T-helper 2 cell treated with Interferon-gamma antibody and Interleukin-4, amounts not matched to agents 5 μg/mL and 100 μg/mL, for 36 hours (primary cell): ENCODE measurements at places on chromosomes 7 and 10.

- no peaks in the 10 kb centered on the region for H3K36me3 ChIP-seq
- no peaks in the 10 kb centered on the region for H3K27me3 ChIP-seq
- DNase-seq: no peak
- no peak overlapping the region for H3K4me3 ChIP-seq
Measured at GRCh38 chr7:301291-302053, 11.5 kb downstream of the FOXL3 start.

DNA sequence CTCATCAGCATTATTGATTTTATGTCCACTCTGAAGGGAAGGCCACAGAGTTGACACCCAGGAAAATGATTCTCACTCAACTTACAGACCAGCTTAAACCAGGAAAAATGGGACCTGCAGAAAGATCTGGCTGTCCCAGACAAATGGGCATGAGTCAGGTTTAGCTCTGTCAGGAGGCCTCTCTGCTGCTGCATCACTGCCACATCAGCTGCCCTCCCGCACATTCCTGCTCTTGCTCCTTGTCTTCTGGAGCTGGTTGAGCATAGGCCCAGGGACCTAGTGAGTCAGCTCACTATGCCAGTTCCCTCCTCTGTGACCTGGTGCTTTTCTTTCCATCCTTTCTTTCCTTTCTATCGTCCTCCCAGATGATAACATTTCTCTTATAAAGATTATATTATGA is 18.8 kb upstream of the SMNDC1 start:
- H3K27me3 ChIP-seq: no peaks in the 10 kb centered on the region
- peaks cover 14% of the 10 kb centered on the region for H3K4me1 ChIP-seq
- no peak for DNase-seq
- no peak overlapping the region for H3K4me3 ChIP-seq
- H3K36me3 ChIP-seq: no peaks in the 10 kb centered on the region

DNA sequence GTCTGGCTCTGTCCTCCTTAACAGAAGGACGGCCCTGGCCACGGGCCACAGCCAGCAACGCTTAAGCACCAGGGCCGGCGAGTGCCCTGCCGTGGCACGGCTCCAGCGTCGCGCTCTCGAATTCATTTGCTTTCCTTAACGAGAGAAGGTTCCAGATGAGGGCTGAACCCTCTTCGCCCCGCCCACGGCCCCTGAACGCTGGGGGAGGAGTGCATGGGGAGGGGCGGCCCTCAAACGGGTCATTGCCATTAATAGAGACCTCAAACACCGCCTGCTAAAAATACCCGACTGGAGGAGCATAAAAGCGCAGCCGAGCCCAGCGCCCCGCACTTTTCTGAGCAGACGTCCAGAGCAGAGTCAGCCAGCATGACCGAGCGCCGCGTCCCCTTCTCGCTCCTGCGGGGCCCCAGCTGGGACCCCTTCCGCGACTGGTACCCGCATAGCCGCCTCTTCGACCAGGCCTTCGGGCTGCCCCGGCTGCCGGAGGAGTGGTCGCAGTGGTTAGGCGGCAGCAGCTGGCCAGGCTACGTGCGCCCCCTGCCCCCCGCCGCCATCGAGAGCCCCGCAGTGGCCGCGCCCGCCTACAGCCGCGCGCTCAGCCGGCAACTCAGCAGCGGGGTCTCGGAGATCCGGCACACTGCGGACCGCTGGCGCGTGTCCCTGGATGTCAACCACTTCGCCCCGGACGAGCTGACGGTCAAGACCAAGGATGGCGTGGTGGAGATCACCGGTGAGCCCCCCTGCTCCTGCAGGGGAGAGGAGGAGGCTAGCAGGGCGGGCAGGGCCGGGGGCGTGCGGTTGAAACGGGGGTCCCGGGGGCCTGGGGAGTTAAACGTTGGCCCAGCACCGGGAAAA is at the start of gene HSPB1:
Gene HSPB1, plus strand, starts transcription at position 327 of the 855 bp plus-strand sequence. Its CDS starts 40 bp downstream, at position 367.
- H3K4me1 ChIP-seq: peaks cover 9% of the 10 kb centered on the region
- H3K36me3 ChIP-seq: peaks cover 2% of the 10 kb centered on the region

DNA sequence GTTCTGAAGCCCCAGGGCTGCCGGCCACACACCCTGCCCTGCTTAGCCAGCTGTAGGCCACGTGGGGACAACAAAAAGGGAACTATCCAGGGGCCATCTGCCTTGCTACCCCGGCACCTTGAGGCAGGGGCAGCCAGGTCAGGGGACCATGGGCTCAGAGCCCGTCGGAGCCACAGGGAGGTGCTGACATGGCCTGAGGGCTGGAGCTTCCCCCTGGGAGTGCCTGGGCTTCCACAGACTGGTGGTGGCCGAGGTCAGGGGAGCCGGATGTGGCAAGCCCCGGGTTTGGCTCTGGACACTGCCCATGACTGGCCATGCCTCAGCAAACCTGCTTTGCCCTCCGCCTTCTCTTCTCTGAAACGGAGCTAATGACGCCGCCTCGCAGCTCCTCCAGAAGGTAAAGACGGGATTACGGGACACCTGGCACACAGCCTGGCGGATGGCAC is 178.5 kb downstream of the EBF3 start:
- no peak overlapping the region for H3K27ac ChIP-seq
- no peak overlapping the region for H3K4me3 ChIP-seq
- DNase-seq: no peak
- no peaks in the 10 kb centered on the region for H3K4me1 ChIP-seq
- H3K36me3 ChIP-seq: no peaks in the 10 kb centered on the region

- H3K4me1 ChIP-seq: peaks cover 34% of the 10 kb centered on the region
- H3K4me3 ChIP-seq: no peak overlapping the region
- H3K36me3 ChIP-seq: peaks cover 65% of the 10 kb centered on the region
- DNase-seq: no peak
- no peaks in the 10 kb centered on the region for H3K27me3 ChIP-seq
Measured at GRCh38 chr7:155685791-155686160, 41.3 kb downstream of the RBM33 start.
